ENCODE measurements at places on chromosomes 4 and X.

DNA sequence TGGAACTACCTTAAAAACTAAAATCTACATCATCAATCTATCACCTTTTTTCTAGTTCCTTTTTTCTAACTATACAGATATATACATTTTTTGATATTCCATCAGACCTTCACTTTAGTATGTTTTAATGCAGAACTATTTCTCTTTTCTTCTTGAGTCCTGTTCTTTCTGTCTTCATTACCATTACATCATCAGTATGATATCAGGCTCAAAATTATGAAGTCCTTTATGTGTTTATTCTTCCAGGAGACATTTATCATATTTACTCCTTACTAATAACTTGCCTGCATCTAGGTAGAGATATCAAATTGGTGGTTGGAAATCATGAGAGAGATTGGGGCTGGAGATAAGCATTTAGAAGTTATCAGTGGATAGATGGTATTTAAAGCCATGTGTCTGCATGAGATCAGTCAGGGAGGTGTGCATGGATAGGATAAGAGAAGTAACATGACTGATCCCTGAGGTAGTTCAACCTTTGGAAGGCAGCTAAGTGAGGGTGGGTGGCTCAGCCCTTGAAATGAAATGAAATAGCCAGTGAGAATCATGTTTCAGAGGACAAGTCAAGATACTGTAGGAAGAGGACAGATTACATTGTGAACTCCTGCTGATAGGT, 43.1 kb downstream of the MRPL1 start:
- DNase-seq = no peak

GRCh38 chrX:18931972-18932371, 51.9 kb downstream of the PHKA2 start:
- DNase-seq = peak; percentile 52

DNA sequence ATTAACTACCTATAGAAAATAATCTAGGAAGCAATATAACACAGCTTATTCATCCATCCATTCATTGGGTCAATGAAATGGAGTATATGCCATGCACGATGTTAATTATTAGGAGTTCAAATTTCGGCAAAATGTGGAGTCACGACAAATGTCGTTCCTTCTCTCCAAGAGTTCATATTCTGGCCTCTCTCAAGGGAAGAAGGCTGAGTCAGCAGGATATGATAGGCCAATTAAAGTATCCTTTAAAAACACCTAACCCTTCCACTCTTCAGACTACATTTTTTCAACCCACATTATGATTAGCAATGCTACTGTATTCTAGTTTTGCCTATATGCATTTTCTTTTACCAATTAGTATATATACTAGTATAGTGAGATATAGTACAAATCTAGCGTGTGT, 163.1 kb downstream of the LARP7 start:
- DNase-seq = no peak

DNA sequence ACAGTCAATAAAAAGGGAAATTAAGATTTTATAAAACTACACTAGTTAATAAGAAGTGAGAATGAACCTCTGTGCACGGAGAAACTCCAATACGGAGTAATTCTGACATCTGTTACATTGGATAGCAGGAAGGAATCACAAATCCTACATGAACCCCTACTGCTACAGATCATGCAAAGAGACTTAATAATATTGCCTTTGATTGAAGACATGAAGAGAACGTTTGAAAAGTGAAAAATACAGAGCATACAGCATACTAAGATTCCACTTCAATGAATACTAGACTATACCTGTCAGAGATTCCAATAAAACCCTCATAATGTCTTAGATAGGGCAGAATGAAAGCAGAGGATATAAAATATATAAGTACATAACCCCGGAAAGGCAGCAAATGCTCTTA, 360.4 kb upstream of the GALNT7 start:
- DNase-seq = no peak

DNA sequence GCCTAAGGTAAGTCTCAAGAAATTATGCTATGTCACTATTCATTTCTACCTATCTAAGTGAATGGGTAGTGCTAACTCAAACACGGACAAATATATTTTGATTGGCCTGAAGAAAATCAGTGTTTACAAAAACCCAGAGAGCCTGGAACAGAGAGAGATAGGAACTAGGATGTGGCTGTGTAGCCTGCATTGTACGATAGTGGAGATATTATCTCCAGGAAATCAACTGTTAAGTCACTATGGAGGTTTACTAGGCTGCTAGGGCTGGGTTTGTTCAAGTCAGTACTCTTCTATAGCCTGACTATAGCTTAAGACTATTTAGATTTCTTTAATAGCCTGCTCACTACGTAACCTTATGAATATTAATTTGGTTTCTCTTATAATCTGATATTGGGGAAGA, 127.9 kb downstream of the TACR3 start:
- DNase-seq = no peak

- no peak for DNase-seq
These were observed 20.6 kb downstream of the ZBTB33 start for GRCh38 chrX:120271218-120271617.

- DNase-seq = peak; percentile 80
These were observed 1.9 kb upstream of the HAUS3 start for GRCh38 chr4:2243681-2244380.

GRCh38 chr4:5780831-5781480, 70.0 kb downstream of the EVC start:
- no peak for DNase-seq

- no peak for DNase-seq
These were observed 504 bp upstream of the RBM3 start for GRCh38 chrX:48573690-48574269.

DNA sequence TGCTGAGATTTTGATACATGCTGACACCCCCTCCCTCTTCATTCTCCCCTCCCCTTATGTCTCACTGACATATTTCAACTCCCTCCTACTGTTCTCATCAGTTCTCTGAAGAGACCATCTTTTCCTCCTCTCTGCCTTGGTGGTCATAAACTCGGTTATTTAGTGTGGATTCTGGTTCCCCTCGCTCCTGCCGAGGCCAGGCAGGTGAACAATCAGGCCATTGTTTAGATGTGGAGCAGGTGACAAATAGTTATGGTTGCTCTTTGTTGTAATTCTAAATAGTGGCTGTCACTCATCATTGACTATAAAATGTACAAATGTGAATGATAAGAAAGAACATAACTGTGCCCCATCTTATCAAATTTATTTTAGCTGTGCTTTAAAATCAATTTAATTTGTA, 324.6 kb downstream of the BCOR start:
- no peak for DNase-seq

- DNase-seq = no peak
These were observed 32.0 kb downstream of the CEP135 start for GRCh38 chr4:55980725-55981124.

GRCh38 chr4:138327338-138327737, 85.2 kb upstream of the SLC7A11 start:
- DNase-seq = no peak

DNA sequence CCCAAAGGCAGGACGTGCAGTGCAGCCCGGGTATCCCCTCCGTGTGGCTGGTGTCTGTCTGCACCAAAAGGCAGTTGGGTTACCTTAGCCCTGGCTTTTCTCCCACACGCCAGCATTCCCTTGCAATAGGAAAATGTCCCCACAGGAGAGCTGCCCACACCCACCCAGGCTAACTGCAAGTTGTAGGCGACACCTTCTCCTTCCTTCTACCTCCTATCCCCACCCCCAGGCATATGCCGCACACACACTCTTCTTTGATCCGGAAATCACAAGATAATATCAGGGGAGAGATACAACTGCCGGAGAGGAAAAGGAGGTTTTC, 444 bp upstream of the APBB2 start:
- no peak for DNase-seq

DNA sequence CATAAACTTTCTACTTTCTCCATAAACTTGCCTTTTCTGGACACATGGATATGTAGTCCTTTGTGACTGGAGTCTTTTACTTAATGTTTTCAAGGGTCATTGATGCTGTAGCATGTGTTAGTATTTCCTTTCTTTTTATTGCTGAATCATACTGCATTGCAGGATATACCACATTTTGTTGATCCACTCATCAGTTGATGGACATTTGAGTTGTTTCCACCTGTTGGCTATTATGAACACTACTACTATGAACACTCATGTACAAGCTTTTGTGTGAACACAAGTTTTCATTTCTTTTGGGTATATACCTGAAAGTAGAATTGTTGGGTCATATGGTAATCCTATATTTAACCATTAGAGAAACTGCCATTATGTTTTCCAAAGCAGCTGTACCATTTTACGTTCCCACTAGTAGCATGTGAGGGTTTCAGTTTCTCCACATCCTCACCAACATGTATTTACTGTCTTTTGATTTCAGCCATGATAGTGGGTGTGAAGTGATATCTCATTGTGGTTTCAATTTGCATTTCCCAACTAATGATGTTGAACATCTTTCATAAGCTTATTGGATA, 26.3 kb upstream of the GPM6B start:
- DNase-seq = no peak

- DNase-seq = no peak
These were observed 173.2 kb downstream of the PDGFC start for GRCh38 chr4:156798438-156798837.

GRCh38 chrX:149515954-149516602, 11.0 kb upstream of the IDS start:
- DNase-seq = peak; percentile 45

GRCh38 chr4:99679204-99679603, 21.6 kb upstream of the C4orf54 start:
- DNase-seq = no peak

DNA sequence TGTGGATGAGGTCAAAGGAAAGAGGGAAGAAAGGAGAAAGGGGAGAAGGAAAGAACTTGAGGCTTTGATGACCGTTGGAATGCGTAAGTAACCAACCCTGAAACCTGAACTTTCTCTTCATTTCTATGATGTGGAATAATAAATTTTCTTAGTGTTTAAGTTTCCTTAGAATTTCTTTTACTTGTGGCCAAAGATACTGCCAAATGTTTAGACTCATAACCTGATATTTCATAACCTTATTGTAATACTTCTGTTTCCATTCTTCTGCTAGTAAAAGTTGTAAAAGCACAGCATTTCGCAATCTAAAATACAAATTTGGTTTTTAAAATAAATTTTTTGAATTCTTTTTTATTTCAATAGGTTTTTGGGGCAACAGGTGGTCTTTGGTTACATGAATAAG, 258.5 kb upstream of the GIMD1 start:
- no peak for DNase-seq

All from KBM-7 (cell line).